ENCODE measurements at places on chromosomes 16 and 17.

DNA sequence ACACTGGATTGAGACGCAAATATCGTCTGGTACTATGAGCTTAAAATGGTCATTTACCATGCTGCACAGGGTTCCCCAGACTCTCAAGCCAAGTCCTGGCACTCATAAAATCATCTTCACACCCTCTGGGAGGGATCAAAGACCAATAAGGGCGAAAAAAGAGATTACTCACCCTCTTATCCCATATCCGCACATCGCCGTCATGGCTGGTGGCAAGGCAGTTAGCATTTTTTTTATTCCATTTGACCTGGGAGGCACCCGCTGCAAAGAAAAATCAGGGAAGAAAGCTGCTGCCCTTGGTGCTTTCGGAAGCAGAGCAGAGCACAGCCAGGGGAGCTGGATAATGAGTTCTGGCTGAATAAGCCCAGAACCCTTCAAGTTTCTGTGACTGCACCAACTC is 42.4 kb downstream of the WDR59 start:
- no peak for DNase-seq

DNA sequence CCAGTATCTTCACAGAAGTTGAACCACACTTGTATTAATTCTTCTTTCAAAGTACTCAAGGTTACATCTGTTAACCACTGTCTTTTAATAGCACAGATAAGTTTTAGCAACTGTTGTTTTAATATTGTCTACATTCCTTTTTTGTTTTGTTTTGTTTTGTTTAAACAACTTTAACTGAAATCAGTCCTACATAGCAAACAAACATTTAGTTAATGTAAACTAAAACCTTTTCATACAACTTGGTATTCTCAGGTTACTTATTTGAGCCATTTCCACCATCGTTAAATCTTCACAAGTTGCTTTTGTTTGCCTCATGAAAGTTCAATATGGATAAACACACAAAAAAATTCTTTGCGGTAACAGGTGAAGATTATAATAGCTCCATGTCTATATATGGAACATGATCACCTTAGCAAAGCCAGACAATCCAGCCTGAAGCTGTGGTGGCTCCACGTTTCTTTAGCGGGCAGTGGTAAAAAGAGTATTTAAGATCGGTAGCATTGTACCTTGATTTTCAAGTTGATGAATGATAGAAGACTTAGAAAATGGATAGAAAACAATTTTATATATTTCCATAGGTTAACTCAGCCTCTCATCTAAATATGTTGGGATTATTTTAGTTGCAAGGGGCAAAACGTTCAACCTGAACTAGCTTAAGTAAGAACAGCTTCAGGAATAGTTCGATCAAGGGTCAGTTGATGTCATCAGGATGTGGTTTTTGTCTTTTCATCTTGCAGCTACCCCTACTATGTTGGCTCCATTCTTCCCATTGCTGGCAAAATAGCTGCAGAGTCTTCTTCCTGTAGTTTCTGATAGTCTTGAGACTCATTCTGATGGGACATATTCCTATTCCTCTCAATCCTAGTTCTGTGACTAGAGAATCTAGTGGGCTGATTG is 182.8 kb downstream of the FTO start:
- DNase-seq, result no peak

GRCh38 chr16:51111759-51112158 is 39.3 kb downstream of the SALL1 start:
- no peak for DNase-seq

- DNase-seq, result peak; percentile 75
Measured at GRCh38 chr17:81345228-81346089, 49.8 kb upstream of the BAHCC1 start.

DNA sequence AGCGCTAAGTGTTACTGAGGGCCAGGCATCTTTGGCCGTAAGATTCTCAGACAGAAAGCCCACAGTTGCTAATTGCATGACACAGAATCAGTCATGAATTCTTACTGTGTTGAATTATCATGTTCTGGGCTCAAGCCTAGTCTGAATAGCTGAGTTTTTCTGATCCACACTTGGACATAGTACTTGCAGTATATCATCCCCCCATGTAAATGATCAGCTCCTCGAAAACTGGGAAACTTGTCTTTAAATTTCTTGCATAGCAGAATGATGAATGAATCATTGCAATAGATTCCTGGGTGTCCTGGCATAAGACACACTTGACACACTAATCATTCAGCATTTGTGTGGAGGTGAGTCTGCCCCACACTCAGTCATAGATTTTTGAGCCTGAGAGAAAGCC is 2.2 kb downstream of the MLYCD start:
- DNase-seq, result no peak

DNA sequence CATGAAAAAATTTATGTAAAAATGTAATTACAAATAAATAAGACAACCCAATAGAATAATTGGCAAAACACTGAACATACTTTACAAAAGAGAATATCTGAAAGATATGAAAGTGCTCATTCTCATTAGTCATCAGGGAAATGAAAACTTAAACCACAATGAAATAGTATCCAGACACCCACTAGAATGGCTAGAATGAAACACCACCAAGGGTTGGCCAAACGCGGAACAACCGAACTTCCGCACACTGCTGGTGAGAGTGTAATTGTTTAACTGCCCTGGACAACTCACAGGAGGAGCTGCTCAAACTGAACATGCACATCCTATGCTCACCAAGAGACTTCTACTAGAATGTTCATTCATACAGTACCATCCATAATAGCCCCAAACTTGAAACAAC is 5.8 kb upstream of the ZDHHC7 start:
- no peak for DNase-seq

DNA sequence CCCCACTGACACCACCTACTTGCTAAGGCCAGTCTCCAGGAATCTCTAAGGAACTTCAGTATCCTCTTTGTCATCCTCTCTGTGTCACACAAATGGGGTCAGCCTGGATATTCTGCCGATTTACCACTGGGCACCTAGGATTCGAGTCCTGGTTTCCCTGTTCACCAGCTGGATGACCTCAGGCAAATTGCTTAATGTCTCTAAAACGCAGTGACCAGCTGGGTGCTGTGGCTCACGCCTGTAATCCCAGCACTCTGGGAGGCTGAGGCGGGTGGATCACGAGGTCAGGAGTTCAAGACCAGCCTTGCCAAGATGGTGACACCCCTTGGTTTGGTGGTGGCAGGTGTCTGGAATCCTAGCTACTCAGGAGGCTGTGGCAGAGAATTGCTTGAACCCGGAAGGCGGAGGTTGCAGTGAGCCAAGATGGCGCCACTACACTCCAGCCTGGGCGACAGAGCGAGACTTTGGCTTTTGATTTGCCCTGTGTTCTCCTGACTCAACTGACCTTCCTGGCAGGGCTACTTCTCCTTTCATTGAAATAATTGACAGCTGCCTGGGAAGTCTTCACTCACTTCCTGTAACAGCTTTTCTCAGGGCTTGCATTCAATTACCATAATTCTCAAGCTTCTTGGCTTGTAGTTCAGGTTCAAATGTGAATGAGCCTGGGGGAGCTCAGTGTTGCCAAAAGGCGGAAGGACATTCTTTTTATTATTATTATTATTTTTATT is 15.4 kb downstream of the SYCE1L start:
- no peak for DNase-seq

DNA sequence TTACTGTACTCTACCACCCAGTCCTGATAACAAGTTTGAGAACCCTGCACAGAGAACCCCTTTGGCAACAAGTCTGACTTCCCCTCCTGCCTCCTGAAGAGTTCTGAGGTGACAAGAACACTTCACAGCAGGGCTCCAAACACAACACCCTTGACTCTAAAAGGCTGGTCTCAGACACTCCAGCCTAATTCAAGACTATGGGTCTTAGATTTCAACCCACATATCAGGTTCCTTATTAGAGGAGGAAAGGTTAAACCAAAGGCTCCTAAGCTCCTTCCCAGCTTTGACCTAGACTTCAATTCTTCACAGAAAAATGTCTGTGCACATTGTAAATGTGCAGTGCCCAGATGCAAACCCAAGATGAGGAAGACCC is 23.0 kb downstream of the RANBP10 start:
- no peak for DNase-seq

DNA sequence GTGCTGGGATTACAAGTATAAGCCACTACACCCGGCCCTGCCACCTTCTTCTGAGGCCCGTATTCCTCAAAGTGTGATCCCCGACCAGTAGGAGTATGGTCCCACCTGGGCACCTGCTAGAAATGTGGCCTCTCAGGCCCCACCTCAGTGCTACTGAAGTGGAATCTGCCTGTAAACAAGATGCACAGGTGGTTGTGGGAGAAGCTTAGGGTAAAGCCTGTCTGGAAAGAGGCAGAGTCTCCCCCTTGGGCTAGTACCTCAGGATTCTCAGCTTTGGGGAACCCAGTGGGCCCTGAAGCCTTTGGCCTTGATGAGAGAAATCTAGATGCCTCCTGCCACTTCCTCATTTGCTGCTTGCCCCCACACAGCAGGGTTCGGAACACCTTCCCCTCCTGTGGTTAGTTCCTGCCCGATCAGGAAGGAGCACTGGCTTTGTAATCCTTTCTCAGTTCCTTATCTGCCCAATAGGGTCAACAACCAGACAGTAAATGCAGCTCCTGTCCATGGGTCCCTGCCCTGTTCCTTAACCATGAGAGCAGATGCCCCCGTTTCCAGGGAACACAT is 25.2 kb downstream of the TK2 start:
- DNase-seq, result no peak

DNA sequence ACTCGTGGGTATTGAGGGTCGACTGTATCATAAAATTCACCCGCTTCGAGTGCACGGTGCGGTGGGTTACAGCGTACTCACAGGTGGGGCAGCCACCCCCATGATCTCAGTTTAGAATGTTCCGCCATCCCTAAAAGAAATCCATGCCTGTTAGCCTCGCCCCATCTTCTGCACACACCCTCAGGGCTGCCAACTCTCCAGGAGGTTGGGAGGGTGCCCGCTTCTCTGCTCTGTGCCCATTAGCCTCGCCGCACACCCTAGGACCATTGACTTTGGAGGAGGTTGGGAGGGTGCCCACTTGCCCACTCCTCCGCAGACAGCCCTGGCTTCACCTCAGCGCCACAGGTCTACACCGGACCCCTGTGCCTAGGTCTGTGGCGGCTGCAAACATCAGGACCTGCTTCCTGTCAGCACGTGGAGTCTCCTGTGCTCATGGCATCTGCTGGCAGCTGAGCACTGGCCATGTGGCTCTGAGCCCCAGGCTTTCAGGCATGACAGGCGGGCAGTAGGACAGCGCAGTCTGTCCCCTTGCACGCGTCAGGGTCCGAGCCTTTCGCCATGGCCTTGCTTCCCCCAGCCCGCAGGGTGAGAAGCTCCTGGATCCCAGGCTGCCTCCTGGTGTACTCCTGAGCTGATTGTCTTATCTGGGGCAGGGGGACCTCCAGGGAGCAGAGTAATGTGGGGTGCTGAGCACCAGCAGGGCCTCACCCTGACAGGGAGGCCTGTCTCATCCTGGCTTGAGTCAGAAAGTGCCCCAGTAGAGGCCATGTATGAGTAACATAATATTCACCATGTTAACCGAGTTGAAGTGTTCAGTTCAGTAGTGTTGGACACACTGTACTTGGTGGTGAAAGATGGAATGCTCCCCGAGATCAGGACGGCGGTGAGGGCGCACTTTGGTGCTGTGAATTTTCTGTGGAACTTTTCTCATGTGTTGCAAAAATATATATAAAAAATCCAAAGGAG is 21.9 kb downstream of the NME3 start:
- no peak for DNase-seq

DNA sequence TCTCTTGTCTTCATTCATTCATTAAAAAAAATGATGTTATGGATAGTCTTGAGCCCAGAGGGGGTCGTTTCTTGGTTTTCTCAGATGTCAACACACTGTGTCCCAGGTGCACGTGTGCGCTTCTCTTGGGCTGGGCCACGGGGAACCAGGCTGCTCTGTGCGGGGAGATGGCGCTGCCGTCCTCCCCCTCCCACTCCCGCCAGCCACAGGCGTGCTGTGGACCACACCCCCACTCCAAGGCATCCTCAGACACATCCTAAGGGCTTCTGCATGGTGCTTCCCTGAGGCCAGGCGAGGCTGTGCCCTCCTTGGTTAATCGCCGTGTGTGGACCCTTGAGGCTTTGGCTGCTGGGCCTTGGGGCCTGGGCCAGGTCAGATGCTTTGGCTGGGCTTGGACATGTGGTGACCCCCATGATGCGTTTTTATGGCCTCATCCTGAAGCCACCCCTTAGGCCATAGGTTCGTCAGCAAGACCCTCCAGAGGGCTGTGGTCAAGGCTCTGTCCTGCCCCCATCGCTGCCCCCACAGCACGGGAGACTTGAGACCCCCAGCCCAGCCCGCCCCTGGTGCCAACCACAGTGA is 245.7 kb upstream of the CIBAR2 start:
- DNase-seq, result no peak

- no peak for DNase-seq
Measured at GRCh38 chr16:89168381-89169189, 3.0 kb upstream of the CDH15 start.

DNA sequence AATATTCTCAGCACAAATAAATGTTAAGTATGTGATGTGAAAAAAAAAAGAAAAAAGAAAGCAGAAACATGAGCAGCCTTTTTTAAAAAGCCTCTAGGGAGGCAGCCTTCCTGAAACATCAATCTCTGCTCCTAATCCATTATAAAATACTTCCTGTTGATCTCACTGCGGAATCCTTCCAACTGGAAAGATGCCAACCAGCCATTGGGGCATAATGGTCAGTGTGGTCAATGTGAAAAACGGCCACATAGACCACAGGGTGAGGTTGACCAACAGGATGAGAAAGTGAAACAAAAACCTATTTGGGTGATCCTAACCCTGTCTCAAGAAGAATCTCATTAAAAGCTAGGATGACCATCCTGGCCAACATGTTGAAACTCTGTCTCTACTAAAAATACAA is 26.1 kb upstream of the ABCA8 start:
- DNase-seq, result no peak

DNA sequence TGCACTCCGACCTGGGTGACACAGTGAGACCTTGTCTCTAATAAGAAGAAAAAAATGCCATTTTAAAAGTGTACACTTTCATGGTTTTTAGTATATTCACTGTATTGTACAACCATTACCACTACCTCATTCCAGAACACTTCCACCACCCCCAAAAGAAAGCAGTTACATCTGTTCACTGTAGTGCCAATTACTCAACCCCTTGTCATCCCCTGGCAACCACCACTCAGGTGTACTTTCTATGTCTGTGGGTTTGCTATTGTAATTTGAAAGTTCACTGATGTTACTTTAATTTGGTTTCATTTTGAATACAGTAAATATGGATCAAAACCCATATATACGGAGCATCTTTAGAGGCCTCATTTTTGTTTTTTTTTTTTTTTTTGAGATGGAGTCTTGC is 6.1 kb downstream of the ZG16 start:
- no peak for DNase-seq

- DNase-seq, result no peak
Measured at GRCh38 chr17:8934346-8934745, 31.2 kb downstream of the PIK3R5 start.

- DNase-seq, result no peak
Measured at GRCh38 chr16:82587289-82587688, 39.5 kb upstream of the CDH13 start.

- DNase-seq, result peak; percentile 11
Measured at GRCh38 chr16:77789085-77790008, 983 bp downstream of the VAT1L start.

DNA sequence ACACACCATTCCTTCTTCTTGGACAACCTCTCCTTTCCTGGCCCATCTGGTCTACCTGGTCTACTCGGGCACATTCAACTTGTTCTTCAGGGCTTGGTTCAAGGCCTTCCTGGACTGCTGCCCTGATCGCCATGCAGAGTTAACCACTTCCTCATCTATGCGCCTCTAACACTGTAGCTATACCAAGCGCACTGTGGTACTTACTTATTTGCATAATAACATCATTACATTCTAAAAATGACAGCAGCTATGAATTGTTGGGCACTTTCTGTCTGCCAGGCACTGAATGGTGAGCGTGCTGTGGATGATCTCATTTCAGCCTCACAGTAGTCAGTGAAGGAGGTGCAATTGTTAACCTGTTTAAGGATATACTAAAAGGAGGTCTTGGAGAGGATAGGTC is 66.9 kb upstream of the SDK2 start:
- DNase-seq, result no peak
